ENCODE measurements at places on chromosomes 6 and 20.

DNA sequence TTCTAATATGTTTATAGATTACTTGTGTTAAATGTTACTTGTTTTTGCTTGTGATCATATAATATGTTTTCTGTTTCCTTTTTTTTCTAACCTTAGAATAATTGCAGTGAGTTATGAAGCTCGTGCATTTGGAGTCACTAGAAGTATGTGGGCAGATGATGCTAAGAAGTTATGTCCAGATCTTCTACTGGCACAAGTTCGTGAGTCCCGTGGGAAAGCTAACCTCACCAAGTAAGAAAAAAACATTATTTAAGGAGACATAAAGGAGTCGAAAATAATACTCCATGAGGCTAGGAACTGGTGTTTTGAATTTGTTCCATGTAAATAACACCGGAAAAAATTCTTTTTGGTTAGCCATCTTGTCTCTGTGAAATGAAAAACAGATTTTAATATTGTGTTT lies 6.9 kb downstream of the POLH start:
- H3K27ac ChIP-seq: peak overlapping the region; percentile 29
- no peak overlapping the region for H3K4me3 ChIP-seq
- peaks cover 43% of the 10 kb centered on the region for H3K36me3 ChIP-seq
- H3K4me1 ChIP-seq: peaks cover 37% of the 10 kb centered on the region
- no peak for DNase-seq

DNA sequence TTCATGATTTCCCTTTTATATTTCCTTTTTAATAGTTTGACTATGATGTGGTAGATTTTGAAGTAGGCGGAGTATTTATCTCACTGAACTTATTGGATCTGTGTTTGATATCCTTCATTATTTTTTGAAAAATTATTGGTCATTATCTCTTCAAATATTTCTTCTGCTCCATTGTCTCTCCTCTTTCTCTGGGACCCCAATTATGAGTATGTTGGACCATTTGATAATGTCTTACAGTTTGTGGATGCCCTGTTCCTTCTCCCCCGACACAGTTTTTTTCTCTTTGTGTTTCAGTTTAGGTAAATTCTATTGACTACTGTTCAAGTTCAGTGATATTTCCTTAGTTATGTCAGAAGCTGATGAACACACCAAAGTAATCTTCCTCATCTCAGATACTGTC lies 49.4 kb upstream of the COL10A1 start:
- peaks cover 31% of the 10 kb centered on the region for H3K36me3 ChIP-seq
- DNase-seq: no peak
- no peak overlapping the region for H3K4me3 ChIP-seq
- H3K27me3 ChIP-seq: no peaks in the 10 kb centered on the region

DNA sequence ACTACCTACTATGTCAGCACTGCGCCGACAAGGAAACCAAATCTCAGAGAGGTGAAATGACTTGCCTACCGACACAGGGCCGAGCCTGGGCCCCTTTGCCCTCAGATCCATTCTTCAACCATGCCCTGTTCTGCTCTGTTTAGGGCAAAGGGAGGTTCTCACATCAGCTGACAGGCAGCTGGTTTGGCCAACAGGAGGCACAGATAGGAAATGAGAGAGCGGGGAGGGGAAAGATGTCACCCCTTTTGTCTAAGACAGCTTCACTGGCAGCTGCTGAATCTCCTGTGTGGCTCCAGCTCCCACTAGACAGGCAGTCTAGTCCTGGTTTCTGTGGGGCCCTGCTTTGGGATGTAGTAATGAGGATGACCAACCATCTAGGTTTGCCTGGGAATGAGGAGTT lies 158.7 kb downstream of the TMEM200A start:
- H3K4me3 ChIP-seq: no peak overlapping the region
- H3K36me3 ChIP-seq: peaks cover 3% of the 10 kb centered on the region
- no peaks in the 10 kb centered on the region for H3K27me3 ChIP-seq
- no peak for DNase-seq

GRCh38 chr20:33005908-33006775 lies 1.4 kb upstream of the BPIFB2 start:
- H3K27me3 ChIP-seq: no peaks in the 10 kb centered on the region
- DNase-seq: no peak
- no peak overlapping the region for H3K27ac ChIP-seq
- H3K4me3 ChIP-seq: no peak overlapping the region
- no peaks in the 10 kb centered on the region for H3K36me3 ChIP-seq

DNA sequence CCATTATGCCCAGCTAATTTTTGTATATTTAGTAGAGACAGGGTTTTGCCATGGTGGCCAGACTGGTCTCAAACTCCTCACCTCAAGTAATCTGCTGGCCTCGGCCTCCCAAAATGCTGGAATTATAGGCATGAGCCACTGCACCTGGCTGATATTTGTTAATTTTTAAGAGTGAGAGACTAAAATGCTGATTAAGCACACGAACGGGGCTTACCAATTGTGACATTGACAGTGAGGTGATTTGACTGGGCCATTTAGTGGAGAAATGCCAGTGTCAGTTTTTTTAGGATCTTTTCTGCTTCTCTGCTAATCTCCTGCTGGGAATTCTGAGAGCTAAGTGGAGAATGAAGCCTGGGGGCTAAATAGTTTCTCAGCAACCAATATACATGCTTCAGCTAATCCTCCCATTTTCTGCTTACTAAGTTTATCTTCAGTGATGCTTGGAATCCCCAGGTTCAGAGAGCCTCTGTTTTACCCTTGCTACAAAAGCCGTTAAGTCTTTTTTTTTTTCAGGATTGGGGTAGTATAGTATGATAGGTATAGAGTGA lies 9.8 kb upstream of the DEFB123 start:
- H3K27me3 ChIP-seq: peaks cover 15% of the 10 kb centered on the region
- H3K36me3 ChIP-seq: no peaks in the 10 kb centered on the region
- no peak overlapping the region for H3K4me3 ChIP-seq
- H3K4me1 ChIP-seq: no peaks in the 10 kb centered on the region
- no peak overlapping the region for H3K27ac ChIP-seq

- H3K27me3 ChIP-seq: peaks cover 12% of the 10 kb centered on the region
- DNase-seq: no peak
- H3K4me3 ChIP-seq: no peak overlapping the region
- H3K27ac ChIP-seq: no peak overlapping the region
Observed at GRCh38 chr6:129329678-129330077, 380.3 kb downstream of the ARHGAP18 start.

GRCh38 chr20:33732166-33732970 lies 572 bp downstream of the ZNF341 start:
- H3K4me3 ChIP-seq: peak overlapping the region; percentile 82
- peak; percentile 77 for DNase-seq
- H3K27ac ChIP-seq: peak overlapping the region; percentile 53
- H3K36me3 ChIP-seq: peaks cover 15% of the 10 kb centered on the region
- peaks cover 30% of the 10 kb centered on the region for H3K4me1 ChIP-seq

DNA sequence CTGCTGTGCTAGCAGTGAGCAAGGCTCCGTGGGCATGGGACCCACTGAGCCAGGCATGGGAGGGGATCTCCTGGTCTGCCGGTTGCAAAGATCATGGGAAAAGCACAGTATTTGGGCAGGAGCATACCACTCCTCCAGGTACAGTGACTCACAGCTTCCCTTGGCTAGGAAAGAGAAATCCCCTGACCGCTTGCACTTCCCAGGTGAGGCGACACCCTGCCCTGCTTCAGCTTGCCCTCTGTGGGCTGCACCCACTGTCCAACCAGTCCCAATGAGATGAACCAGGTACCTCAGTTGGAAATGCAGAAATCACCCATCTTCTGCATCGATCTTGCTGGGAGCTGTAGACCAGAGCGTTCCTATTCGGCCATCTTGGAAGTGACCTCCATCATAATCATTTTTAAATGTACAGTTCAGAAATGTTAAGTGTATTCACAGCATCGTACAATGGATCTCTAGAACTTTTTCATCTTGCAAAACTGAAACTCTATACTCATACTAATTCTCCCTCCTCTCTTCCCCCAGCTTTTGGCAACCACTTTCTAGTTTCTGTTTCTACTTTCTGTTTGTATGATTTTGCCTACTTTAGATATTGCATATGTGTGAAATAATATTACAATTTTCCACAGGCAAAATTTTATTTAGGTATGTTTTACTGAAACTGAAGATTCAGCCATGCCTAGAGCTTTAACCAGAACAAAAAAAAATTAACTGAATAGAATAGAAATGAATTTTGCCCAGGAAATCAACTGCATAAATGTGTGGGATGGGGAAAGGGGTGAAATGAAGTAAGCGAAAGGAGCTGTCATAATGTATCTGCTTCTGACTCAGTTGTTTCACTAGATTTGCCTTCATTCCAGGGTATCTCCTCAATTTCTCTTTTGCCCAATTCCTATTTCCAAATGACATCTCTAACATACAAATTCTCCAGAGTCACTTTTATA lies 100.0 kb downstream of the RWDD2A start:
- H3K36me3 ChIP-seq: no peaks in the 10 kb centered on the region
- no peak overlapping the region for H3K27ac ChIP-seq
- DNase-seq: no peak
- H3K4me3 ChIP-seq: no peak overlapping the region
- peaks cover 7% of the 10 kb centered on the region for H3K4me1 ChIP-seq
- peaks cover 28% of the 10 kb centered on the region for H3K27me3 ChIP-seq

- DNase-seq: no peak
- H3K27ac ChIP-seq: no peak overlapping the region
- no peaks in the 10 kb centered on the region for H3K4me1 ChIP-seq
- H3K36me3 ChIP-seq: no peaks in the 10 kb centered on the region
Observed at GRCh38 chr20:2059411-2059810, 42.2 kb upstream of the STK35 start.

All from activated naive CD8-positive, alpha-beta T cell treated with anti-CD3 and anti-CD28 coated beads, Interleukin-2, amount 50 U/mL, for 24 hours (primary cell).